ENCODE measurements at places on chromosomes 1 and 21.

DNA sequence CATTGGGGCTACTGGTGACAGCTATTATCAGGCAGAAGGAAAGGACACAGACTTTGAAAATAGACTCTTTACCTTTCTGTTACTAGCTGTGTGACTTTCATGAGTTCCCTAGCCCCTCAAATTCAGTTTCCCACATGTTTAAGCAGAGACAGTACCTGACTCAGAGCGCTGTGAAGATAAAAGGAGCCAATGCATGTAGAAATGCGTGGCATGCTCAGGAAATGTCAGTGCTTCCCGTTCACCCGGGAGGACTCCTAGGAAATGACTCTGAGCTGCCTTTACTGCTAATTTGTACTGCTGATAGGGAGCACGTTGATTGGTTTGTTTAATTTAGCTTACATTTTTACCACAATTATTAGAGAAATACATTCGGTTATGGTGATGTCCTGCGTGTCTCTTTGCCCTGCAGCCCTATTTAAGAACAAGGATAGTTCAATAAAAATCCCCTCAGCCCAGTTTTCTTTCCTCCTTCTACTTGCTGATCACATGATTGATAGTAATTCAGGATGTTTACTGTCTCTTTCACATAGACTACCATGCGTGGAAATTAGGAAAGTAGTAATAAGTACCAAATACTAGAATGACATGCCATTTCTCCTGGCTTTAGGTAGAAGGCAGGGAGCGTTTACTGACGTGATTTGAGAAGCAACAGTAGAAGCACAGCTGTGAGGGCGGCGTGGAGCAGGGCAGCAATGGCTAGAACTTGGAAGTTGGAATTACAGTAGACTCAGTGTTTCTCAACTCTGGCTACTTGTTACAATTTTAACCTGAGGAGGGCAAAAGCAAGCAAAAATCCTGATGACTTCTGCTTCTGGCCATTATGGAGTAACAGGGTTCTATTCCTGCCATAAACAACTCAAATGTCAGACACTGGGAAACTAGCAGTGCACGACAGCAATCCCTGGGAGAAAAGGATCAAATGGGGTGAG is 15.9 kb downstream of the PDIK1L start:
- no peak for DNase-seq

GRCh38 chr1:83087851-83088250 is 911.1 kb downstream of the TTLL7 start:
- DNase-seq, result no peak

DNA sequence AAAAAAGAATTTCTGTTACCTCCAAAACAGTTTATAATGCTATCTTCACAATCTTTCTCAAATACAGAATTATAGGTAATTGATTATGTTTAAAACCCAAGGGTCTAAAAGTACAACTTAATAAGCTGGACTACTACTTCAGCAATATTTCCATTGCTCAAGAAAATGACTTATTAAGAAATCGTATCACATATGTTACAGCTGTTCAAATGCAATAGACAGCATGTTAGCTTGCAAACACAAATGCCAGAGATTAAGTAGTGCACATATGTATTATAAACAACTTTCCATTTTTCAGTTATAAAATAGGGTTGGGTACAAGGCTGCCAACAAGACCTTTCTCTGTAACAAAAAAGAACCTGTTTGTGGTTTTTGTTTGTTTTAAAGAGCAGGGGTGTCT is 211.0 kb upstream of the DMRTA2 start:
- no peak for DNase-seq

DNA sequence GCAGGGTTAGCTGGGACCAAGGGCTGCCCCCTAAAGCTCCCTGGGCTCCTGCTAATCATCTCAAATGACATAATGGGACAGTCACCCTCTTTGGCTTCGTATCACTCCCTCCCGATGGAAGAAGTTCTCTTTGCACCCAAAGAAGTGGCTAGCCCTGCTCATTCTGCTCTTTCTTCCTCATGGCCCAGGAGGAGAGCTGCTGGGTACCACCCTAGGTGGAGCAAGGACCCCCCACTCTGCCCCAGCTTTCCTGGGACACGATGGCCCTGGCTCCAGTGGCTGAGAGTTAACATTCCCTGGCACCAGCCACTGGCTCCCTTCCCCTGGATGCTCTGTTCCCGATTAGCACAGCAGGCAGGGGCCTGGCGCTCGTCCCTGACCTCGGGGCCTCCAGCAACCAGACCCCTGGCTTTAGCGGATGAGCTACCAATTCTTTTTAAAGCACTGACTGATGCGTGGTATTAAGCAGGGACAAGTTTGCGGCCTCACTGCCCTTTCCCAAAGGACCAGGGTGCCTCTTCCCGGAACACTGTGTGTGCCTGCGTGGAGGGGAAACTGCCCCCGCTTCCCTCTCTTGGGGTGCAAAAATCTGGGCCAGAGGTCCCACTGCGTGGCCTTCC is 1.2 kb downstream of the MYOM3 start:
- DNase-seq, result no peak

DNA sequence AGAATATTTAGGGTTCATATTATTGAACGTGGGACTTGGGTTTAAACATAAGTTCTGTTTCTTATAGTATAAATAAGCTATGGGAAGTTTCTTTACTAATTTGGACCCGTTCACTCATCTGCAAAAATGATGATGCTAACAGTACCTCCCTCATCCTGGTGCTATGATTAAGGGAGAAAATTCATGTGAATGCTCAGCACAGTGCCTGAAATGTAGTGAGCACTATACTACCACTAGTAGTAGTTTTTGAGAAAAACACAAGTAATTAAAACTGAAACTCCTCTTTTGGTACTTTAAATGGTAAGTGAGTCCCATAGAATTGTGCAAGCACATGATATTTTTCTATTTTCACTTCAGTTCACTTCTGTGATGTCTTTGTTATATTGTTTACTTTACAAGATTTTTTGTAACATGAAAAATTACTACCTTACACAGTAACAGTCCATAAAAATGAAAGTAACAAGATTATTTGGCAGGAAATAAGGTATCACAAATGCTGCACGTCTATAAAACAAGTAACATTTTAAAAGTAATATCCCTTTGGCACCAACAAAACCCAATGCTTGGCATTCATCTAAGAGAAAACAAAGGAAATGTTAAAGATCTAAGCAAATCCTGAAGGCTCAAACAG is 11.3 kb upstream of the PTPRC start:
- DNase-seq, result no peak

- DNase-seq, result no peak
Measured at GRCh38 chr1:58460469-58460868, 86.1 kb downstream of the OMA1 start.

- DNase-seq, result no peak
Measured at GRCh38 chr1:2088458-2088857, 38.2 kb downstream of the PRKCZ start.

- DNase-seq, result peak; percentile 52
Measured at GRCh38 chr1:44604157-44604955, 69.9 kb downstream of the TMEM53 start.

- no peak for DNase-seq
Measured at GRCh38 chr1:88111816-88112215, 572.3 kb upstream of the PKN2 start.

GRCh38 chr1:201570181-201570885 is 31.4 kb downstream of the NAV1 start:
- DNase-seq, result no peak

- DNase-seq, result no peak
Measured at GRCh38 chr1:234303231-234303630, 70.0 kb upstream of the COA6 start.

GRCh38 chr1:51715369-51715768 is 98.5 kb downstream of the OSBPL9 start:
- no peak for DNase-seq

- DNase-seq, result no peak
Measured at GRCh38 chr1:58402444-58402843, 144.1 kb downstream of the OMA1 start.

GRCh38 chr1:19342894-19343616 is 30.9 kb downstream of the SLC66A1 start:
- no peak for DNase-seq

- no peak for DNase-seq
Measured at GRCh38 chr1:1677718-1678580, 14.6 kb downstream of the SLC35E2B start.

- DNase-seq, result no peak
Measured at GRCh38 chr1:219666242-219666641, 53.3 kb upstream of the ZC3H11B start.

GRCh38 chr1:246300626-246301549 is 206.2 kb downstream of the SMYD3 start:
- DNase-seq, result no peak

DNA sequence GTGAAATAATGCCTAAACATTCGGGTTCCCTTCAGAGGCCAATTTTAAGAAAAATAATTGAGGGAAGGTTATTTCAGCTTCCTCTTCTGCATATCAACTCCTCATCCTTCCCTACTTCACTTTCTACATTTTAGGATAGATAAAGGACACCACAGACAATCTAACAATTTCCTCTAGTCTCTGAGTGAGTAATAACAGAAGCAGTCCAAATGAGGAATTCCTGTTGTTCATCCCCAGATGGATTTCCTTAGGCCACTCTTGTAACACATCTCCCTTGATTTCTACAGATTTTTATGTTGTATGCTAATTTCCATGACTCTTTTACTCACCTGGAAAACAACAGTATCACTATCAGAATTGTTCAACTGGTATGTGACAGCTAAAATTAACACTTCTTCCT is 87.7 kb upstream of the LYPLAL1 start:
- DNase-seq, result no peak

GRCh38 chr1:33294071-33295010 is 26.6 kb downstream of the A3GALT2 start:
- DNase-seq, result no peak

DNA sequence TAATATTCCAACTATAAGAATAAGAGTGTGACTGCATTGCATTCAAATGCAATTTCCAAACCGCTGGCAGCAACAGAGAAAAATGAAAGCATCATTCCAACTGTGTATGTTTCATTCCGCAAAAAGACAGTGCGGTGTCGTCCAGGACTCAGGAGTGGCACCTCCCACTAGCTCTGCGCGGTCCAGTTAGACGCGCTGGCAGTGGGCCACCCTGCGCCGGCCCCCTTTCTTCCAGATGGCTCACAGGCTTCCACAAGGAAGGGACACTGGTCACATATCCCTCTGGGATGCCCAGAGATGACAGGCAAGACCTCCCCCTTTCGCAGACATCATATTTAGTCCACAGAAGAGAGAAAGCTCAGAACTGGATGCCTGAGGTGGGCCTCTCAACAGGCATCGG is 11.9 kb downstream of the WRAP73 start:
- DNase-seq, result no peak

DNA sequence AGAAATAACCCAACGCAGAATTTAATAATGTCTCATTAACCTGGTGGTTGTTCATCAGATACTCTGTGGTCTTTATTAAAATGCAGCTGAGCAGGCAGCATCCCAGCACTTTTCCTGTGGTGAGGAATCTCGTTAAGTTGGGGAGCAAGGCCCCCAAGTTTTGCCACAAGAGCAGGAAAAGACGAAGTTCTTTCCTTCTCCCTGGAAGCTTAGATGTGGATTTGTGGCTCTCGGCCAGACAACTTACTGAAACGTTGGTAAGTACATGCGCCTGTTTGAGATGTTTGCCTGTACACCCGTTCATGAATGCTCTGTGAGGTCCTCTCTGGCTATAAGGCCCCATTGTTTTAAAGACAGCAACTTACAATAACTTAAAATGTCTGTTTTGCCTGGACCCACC is 34.3 kb upstream of the PDE9A start:
- no peak for DNase-seq

DNA sequence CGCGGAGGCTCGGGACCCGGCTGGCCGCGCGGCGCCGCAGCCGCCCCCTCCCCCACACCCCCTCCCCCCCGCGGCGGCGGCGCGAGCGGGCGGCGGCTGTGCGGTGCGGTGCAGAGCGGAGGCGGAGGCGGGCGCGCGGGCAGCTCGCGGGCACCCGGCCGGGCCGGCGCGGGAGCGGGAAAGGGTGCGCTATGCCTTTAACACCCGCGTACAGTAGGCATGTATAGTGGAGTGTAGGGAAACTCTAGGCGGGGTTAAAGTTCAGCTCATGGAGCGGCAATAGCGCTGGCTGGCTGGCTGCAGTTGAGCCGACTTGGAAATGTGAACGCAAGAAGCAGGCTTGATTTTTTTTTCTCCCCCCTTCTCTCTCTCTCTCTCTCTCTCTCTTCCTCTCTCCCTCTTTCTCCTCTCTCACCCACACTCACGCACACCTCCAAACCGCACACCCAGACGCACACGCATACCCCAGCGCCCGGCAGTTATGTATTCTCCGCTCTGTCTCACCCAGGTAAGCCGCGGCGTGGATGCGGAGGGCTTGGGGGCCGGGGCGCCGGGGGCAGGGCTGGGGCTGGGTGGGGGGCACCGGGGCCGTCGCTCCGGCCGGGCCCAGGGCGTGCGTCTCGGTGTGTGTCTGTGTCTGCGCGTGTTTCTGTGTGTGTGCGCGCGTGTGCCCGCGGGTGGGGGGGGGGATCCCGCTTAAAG is at the start of gene NFIA:
NFIA (plus strand) TSS at position 251 of the 702 bp plus-strand sequence.
- peak; percentile 55 for DNase-seq

DNA sequence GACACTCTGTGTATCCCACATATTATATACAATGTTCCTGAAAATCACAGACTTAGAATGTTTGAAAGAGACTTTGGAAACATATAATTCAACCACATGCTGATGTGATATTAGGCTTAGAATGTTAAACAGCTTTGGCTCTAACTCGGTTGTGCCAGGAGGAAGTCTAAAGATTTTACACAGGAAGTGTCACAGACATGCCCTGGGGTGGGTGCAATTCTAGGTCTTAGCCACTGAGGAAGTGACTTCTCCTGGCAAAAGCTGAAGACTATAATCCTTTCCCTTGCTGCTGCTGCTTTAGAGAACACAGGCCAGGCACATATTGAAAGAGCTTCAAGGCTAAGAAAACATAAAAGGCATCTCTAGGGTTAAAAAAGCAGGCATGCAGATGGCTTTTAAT is 51.0 kb downstream of the RPL5 start:
- DNase-seq, result no peak

DNA sequence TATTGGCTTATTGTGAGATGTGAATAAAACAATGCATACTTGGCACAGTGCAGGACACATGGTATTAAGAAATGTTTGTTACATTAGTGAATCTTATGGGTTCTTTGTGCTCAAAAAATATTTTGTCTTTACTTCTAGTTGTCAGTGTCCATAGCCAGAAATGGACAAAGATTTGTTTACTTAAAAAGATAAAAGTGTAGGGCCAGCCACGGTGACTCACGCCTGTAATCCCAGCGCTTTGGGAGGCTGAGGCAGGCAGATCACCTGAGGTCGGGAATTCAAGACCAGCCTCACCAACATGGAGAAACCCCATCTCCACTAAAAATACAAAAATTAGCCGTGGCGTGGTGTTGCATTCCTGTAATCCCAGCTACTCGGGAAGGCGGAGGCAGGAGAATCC is 654.6 kb upstream of the NEGR1 start:
- no peak for DNase-seq

GRCh38 chr21:31870472-31871193 is 2.2 kb upstream of the HUNK start:
- no peak for DNase-seq

GRCh38 chr1:84789014-84789413 is 98.8 kb upstream of the SSX2IP start:
- no peak for DNase-seq

GRCh38 chr1:179823693-179824092 is 53.9 kb downstream of the TOR1AIP2 start:
- no peak for DNase-seq

Measured in NCI-H345 (cell line).